Mesenteric fat pad (tissue), 1 donor: ENCODE measurements at places on chromosomes 11 and 22. TPM values are rescaled to one million over a fixed set of nuclear protein-coding genes. Genes with fewer than 3 reads are reported as not detected.

Gene KLHL22
- 24.9 TPM for total RNA-seq

DNA sequence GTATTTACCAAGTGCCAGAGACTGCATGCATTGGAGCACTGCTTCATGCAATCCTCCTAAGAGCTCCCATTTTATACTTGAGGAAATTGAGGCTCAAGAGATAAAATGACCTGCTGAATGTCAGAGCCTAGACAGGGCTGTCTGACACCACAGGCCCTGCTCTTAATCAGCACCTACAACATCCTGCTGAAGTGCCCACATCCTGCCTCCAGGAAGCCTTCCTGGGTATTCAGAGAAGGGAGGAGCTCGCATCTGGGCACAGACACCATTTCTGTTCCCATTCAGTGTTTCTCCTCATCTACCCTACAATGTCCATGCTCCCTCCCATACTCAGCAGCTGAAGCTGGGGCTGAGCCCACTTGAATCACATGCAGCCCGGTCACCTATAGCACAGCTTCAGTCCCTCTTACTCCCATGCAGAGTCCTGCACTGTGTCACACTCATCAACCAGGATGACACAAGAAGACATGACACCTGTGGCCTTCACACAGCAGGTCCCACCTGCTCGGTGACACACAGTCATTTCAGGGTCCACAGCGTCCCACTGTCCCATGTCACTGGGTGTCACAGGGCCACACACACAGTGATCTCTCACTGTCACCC is 53.1 kb downstream of the PDE2A start:
- no peak for DNase-seq

GRCh38 chr11:59550368-59550841 is 39.1 kb downstream of the OR4D9 start:
- DNase-seq: peak; percentile 91

DNA sequence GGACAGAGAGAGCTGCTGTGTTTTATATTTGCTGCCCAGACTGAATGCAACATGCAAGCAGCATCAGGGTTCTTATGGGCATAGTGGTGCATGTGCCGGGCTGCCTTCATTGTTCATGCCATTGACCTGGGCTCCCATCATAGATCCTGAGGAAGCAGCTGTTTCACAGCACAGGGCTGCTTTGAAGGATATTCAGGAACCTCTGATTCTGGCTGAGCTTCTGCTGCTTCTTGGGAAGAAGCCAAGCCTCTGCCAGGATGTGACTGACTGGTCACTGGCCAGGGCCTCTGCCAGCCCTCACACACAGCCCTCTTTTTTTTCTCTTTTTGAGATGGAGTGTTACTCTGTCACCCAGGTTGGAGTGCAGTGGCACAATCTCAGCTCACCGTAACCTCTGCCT is 43.3 kb downstream of the CYB5R2 start:
- no peak for DNase-seq

DNA sequence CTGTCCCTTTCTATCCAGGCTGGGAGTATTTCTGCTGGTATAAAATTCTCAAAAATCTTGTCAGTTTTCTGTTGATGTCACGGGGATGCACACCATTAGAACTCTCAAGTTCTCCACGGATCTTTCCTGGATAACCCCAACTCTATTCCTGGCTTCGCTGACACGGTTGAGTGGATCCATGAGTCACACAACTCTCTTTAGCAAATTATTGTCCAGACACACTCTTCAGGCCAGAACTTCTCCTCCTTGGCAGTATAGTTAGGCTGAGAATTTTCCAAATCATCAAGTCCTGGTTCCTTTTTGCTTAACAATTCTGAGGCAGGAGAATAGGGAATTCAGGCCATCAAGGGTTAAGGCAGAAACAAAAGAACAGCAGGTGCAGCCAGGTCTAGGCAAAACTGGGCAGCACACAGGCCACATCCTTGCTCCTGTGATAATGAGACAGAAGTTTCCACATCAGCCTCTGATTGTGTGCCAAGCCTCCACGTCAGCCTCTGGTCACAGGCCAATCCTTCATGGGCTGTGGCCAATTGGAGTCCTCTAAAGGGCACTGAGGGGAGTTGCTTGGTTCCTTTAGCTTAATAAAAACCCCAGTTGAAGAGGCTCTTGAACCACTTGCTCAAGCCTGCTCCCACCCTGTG is 5.7 kb upstream of the ACAT1 start:
- DNase-seq: peak; percentile 92

GRCh38 chr22:43238526-43239006 is 51.6 kb upstream of the TTLL12 start:
- DNase-seq: no peak
